ENCODE measurements at places on chromosomes 7 and 10.

DNA sequence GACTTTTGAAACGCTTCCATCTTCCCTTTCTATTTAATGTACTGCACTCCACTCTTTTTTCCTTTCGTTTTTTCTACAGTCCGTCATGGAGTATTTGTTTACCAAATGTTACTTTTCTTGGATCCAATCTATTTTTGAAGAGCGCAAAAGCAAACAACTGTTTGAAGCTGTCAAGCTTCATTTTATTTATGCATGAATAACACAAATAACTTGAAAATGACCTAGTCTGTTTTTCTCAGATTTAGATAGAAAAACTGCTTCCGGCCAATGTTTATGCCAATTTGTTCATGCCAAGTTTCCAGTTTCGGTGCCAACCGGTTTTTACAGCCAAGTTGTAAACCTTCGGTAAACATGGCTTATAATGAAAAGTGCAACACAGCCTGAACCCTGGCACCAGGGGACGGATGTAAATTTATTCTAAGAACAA, 150.9 kb upstream of the KLF6 start:
- DNase-seq = no peak

DNA sequence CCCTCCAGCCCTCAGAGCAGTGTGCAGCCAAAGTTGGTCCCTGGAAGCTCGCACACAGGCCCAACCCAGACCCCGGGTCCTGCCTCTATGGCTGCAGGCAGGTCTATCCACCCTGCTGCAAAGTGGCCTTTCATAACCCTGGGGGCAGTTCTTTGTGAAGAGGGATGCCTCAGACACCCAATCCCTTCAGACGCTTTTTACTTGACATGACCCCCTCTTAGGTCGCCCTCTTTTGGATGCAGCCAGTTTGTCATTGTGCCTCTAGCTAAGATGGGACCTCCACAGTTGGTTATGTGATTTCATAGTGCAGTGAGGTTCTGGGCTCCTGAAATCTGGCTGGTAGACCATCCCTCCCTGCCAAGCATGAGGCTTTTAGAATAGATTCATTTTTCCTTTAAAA, 27.3 kb downstream of the SMKR1 start:
- DNase-seq = no peak

DNA sequence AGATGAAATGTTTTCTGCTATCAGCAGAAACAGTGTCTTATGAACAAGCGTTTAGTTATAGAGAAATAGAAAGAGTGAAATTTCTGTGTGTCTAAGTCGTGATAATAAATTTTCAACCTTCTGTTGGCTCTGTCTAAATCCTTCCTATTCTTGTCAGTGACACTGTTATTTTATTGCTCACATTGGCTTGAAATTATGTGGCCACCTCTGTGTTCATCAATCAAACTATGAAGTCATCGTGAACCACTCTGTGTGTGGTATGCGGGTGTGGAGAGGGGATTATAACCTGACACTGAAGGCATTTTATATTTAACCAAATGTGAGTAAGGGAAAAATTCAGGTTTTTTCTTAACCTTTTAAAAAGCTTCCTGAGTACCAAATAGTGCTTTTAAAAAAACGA, 12.3 kb downstream of the AOAH start:
- DNase-seq = no peak

- no peak for DNase-seq
Observed at GRCh38 chr10:35185260-35186034, 58.8 kb downstream of the CREM start.
